ENCODE measurements at places on chromosomes 7 and 10.

DNA sequence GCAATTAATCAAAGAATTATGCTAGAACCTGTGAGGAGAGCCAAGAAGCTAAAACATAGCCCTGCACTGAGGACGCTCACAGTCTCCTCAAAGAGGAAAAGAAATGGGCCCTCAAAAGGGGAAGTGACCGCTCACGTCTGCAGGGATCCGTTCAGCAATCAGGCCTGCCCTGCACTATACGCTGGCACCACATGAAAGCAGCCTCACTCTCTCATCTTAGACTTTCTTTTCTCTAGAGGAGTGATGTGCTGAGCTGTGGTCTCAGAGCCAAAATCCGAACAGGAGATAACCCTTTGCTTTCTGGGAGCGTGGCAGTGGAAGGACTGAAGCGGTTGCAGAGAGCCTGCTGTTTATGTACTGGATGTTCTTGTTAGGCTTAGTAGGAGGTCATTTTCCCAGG lies 6.3 kb upstream of the IL2RA start:
- DNase-seq = no peak

DNA sequence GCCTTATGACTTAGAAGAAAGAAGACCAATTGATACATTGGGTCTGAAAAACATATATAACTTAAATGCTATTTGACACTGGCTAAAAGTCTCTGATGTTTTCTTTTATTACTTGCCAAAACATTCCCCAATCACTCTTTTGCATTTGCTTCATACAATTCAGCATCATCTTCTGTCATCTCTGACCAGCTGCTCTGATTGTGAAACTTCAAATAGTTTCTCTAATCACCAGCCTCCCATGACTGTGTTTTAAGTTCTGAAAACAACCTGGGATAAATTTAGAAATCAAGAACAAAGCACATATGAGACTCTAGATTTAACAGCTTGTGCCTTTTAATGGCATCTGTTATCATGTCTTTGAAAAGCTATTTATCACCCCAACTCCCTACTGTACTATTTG lies 208.4 kb upstream of the KCND2 start:
- DNase-seq = no peak

DNA sequence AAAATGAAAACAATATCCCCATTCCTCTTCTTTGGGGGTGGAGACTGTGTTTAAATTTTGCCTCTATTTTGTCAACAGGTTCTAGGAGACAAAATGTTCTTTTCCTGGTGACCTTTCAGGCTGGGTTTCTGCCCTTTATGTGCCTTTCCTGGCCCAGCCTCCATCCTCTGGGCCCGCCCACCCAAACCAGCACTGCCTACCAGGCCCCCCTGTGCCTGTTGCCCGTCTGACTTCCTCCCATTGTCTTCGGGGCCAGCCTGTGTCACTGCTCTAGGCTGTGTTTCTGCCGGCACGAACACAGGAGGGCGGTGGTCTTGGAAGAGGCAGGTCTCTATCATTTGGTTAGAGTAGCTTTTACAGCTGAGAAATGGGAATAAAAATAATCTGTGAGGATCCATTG lies 13.9 kb downstream of the TSPAN14 start:
- DNase-seq = peak; percentile 65

GRCh38 chr10:33064706-33065105 lies 106.7 kb upstream of the ITGB1 start:
- no peak for DNase-seq

DNA sequence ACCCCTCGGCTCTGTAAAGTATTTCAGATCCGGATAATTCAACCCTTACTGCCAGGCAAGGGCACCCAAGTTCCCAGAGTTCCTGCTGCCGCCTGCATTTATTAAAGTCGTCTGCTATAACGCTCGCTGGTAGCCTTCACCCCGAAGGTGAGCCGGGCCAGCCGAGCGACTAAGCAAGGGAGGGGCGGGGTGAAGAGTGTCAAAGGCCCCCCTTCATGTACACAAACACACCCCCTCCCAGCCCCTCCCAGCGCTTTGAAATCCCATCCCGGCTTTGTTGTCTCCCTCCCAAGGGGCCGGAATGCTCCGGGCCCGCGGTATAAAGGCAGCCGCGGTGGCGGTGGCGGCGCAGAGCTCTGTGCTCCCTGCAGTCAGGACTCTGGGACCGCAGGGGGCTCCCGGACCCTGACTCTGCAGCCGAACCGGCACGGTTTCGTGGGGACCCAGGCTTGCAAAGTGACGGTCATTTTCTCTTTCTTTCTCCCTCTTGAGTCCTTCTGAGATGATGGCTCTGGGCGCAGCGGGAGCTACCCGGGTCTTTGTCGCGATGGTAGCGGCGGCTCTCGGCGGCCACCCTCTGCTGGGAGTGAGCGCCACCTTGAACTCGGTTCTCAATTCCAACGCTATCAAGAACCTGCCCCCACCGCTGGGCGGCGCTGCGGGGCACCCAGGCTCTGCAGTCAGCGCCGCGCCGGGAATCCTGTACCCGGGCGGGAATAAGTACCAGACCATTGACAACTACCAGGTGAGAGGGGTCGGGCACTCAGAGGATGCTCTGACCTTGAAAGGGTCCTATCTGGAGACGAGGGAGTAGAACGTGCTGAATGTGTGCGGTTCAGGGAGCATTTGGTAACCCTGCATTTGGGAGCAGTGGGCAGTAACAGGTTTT lies at the start of gene DKK1:
Gene DKK1, plus strand, starts transcription at position 349 of the 889 bp plus-strand sequence. Its CDS starts 154 bp downstream, at position 503.
- DNase-seq = no peak

GRCh38 chr7:130922206-130923112 lies 188.5 kb upstream of the KLF14 start:
- DNase-seq = no peak

- DNase-seq = no peak
Measured at GRCh38 chr7:91603707-91604106, 276.8 kb downstream of the MTERF1 start.

DNA sequence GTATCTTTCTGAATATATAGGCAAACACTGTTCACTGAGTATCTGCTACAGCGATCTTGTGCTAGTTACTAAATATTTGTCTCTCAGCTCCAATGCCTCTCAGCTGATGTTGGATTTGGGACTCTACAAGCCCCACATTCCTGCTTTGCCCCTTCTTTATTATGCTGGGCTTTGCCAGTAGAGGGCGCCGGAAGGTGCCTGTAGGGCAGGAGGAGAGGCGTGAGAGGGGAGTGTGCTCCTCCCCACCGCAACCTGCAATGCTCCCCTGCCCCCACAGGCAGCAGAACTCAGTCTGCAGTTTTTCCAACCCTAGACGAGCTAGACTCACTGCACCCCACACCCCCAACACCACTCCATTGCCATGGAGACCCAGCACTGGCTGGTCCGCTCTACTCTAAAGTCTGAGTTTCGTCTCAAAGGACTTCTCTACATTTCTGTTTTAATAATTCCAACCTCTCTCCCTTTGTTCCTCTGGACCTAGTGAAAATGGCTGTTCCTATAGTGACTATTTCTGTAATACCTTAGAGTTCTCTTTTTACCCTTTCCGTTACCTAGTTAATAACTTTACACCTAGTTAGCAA lies 337.6 kb downstream of the CCSER2 start:
- DNase-seq = no peak

- no peak for DNase-seq
Measured at GRCh38 chr7:137877027-137877675, 30.4 kb upstream of the DGKI start.

DNA sequence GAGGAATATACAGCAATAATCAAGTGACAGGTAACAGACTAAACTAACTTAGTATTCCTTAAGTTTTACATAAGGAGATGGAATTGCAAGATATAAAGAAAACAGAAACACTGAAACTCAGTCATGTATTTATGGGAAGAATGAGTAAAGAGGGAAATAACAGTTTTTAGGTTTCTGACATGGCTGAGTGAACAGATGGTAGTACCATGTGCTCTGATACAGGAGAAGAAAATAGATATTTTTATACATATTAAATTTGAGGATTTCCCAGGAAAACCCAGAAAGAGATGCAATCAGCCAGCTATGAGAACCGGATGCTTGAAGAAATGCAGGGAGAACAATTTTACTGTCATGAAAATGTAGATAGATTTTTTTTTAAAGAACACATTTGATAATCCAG lies 669.5 kb upstream of the GRM3 start:
- DNase-seq = no peak

GRCh38 chr10:69130251-69130650 lies 6.3 kb downstream of the VPS26A start:
- no peak for DNase-seq

DNA sequence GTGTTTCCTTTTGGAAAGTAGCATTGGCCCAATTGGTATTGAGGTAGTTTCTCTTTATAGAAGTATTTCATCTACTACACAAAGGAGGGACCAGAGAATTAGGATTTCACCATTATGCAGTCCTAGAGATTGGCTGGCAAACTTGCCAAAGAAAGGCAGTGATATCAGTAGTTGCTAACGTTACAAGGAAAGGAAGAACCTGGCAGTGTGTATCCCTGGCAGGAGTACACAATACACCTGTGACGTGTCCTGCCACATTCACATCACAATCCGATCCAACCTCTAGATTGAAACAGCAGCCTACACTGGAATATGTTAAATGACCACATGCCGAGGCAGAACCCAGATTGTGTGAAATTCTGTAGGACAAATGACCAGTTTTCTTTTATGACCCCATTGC lies 81.7 kb downstream of the CACNB2 start:
- DNase-seq = no peak

GRCh38 chr10:46297406-46298204 lies 10.8 kb downstream of the ANTXRL start:
- no peak for DNase-seq

- DNase-seq = no peak
Measured at GRCh38 chr10:125206623-125207022, 46.3 kb upstream of the CTBP2 start.

- DNase-seq = no peak
Measured at GRCh38 chr10:97444212-97444611, 1.6 kb downstream of the EXOSC1 start.

GRCh38 chr7:134995239-134996096 lies 9.2 kb downstream of the AGBL3 start:
- DNase-seq = no peak

DNA sequence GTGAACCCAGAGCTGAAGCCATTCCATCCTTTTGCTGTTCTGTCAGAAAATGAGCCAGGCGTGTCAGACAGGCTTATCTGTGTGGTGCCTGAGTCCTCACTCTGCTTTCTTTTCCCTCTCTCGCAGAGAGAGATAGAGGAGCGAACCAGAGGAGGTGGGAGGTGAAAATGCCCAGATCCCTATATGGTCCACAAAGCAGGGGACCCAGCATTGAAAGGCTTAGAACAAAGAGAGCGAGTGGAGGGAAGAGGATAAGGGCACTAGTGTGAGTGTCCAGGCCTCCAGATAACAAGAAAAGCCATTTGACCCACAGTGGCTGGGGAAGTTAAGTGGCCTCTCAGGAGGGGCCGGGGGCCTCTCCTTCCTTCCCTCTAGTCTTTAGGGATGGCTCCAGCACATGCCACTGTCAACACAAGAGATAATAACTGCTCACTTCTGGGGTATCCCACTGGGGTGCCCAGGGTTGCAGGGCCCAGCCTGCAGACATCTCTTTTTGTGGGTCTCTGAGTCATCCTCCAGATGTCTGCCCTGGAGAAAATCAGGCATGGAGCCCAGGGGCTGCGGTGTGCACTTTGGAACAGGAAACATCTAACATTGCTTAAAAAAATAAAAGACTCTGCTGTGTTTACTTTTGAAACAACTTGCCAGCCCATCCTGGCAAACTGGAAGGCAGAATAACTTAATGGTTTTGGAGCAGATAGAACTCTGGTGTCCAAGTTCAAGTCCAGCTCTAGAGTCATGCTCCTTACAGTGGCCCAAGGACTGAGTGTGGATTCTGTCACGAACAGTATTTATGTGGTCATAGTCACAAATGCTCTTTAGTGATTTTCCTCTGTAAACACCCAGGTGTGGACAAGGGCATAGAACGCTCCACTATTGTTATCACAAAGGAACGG lies 189.5 kb downstream of the CXCL12 start:
- DNase-seq = peak; percentile 17

DNA sequence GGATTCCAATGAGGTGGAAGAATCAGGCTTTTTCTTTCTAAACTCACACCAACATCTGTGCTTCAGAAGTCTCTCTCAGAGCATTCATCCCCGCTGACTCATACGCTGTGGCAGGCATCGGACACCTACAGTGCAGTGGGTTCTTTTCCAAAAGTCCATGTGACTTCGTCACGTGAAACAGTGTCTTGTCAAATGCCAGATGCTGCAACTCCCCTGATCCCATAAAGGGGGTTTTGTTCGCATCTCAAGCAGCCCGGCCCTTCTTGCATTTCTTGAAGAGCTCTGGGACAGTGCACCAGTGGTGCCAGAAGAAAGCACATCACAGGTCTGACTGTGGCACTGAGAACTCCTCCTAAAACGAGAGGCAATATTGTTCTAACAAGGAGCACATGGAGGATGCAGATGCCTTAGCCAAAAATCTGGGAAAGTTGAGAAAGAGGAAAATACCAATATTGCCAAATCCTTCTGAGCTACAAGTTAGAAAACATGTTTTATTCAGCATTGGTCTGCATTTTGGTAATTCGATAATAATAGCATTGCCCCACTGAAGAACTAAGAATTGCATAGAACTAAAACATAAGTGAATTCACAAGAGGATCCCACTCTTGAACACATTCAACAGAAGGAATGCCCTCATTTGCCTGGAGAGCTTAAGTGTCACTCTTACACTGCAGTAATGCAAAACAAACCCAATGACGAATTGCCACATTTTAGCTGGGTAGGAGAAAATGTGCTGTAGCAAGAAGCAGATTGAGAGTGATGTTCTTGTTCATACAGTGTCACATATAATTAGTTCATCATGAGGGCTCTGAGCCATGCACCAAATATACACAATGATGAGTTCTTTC lies 204.4 kb downstream of the CXCL12 start:
- no peak for DNase-seq

- no peak for DNase-seq
Measured at GRCh38 chr10:29150010-29150409, 138.9 kb upstream of the LYZL1 start.

DNA sequence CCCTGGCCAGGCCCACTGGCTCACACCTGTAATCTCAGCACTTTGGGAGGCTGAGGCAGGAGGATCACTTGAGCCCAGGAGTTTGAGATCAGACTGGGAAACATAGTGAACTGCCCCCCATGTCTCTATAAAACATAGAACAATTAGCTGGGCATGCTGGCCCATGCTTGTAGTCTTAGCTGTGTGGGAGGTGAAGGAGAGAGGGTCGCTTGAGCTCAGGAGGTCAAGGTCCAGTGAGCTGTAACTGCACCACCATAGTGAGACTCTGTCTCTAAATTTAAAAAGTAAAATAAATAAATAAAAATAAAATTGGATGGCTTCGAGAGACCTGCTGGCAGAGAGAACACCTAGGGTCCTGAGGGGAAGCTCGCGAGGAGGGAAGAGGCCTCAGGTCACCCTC lies 69.9 kb upstream of the PARD3 start:
- no peak for DNase-seq

GRCh38 chr7:23539494-23539907 lies 7.7 kb upstream of the TRA2A start:
- DNase-seq = no peak

Data from ascending aorta (tissue), 2 donors.